ENCODE measurements at places on chromosomes 16 and 17. TPM values are rescaled to one million over a fixed set of nuclear protein-coding genes. Genes with fewer than 3 reads are reported as not detected.
A peak's percentile ranks its signal among the peaks of the same experiment; 100 is the strongest.

DNA sequence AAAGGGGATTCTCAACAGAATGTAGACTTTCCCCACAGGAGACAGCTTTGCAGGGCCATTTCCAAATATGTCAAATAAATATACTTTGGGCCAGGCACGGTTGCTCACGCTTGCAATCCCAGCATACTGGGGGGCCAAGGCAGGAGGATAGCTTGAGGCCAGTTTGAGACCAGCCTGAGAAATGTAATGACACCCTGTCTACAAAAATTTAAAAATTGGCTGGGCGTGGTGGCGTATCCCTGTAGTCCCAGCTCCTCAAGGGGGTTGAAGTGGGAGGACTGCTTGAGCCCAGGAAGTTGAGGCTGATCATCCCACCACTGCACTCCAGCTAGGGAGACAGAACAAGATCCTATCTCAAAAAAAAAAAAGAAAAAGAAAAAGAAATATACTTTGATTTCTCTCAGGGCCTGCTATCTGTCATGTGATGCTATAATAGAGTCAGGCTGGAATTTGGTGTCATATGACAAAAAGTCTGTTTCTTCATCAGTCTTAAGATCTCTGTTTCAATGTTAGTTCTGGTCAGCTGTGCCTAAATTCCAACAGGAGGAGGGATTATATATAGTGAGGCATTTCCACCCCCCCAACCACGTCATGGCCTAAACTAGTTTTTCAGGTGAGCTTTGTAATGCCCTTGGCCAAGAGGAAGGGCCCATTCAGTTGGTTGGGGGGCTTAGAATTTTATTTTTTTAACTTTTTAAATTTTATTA, 4.3 kb upstream of the ZDHHC7 start:
- H3K27ac ChIP-seq: no peak overlapping the region
- H3K4me3 ChIP-seq: no peak overlapping the region
- no peaks in the 10 kb centered on the region for H3K27me3 ChIP-seq
- no peak for DNase-seq

- peak; percentile 100 for DNase-seq
- no peaks in the 10 kb centered on the region for H3K27me3 ChIP-seq
- no peak overlapping the region for H3K4me3 ChIP-seq
- no peaks in the 10 kb centered on the region for H3K36me3 ChIP-seq
- peaks cover 67% of the 10 kb centered on the region for H3K4me1 ChIP-seq
These were observed 119.8 kb downstream of the HIC1 start for GRCh38 chr17:2174468-2175293.

DNA sequence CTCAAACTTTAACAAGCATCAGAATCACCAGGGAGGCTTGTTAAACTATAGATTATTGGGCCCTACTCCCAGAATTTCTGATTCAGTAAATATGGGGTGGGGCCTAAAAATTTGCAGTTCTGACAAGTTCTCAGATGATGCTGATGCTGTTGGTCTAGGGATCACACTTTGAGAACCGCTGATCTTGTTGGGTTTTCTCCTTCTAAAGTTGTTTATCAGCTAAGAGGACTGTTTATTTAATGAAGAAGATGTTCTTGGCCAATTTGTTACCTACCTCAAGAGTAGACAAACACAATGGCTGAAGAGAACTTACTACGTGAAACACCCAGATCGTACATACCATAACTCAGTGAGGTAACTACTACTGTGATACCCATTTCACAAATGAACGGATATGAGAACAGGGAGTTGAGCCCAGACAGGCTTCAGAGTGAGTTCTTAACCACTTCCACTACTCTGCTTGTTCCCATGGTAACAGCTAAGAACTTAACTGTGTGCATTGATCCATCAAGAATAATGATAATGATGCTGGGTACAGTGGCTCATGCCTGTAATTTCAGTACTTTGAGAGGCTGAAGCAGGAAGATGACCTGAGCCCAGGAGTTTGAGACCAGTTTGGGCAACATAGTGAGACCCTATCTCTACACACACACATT, 85.3 kb upstream of the NSRP1 start:
- no peaks in the 10 kb centered on the region for H3K27me3 ChIP-seq
- no peaks in the 10 kb centered on the region for H3K36me3 ChIP-seq
- H3K27ac ChIP-seq: no peak overlapping the region
- DNase-seq: no peak

DNA sequence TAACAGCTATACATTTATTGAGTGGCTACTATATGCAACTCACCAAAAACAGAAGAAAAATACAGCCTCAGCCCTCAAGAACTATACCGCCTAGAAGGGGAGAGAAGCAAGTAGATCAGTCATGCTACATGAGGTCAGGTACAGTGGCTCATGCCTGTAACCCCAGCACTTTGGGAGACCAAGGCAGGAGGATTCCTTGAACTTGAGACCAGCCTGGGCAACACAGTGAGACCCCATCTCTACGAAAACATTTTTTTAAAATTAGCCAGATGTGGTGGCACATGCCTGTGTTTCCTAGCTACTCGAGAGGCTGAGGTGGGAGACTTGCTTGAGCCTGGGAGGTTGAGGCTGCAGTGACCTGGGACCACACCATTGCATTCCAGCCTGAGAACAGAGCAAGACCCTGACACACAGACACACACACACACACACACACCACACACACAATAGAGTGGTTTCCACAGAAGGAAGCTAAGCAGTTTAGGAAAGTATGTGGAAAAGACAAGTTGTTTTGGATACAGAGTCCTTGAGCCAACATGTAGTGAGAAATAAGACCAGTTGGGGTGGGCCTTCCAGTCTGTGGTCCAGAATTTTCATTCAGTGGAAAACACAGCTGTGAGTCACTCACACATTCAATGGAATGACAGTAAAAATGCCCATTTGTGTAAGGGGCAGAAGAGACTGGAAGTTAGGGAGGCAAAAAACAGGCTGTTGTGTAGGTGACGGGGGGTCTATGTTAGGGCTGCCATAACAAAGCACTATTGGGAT, 10.7 kb upstream of the SNTB2 start:
- peaks cover 13% of the 10 kb centered on the region for H3K4me1 ChIP-seq
- DNase-seq: peak; percentile 78
- no peak overlapping the region for H3K4me3 ChIP-seq
- H3K36me3 ChIP-seq: no peaks in the 10 kb centered on the region

GRCh38 chr17:76495663-76496400, 5.4 kb downstream of the RHBDF2 start:
- peaks cover 22% of the 10 kb centered on the region for H3K4me1 ChIP-seq
- H3K36me3 ChIP-seq: no peaks in the 10 kb centered on the region
- H3K4me3 ChIP-seq: no peak overlapping the region
- no peaks in the 10 kb centered on the region for H3K27me3 ChIP-seq
- DNase-seq: no peak
- no peak overlapping the region for H3K27ac ChIP-seq

- H3K27me3 ChIP-seq: no peaks in the 10 kb centered on the region
- DNase-seq: peak; percentile 21
- no peak overlapping the region for H3K4me3 ChIP-seq
- no peaks in the 10 kb centered on the region for H3K36me3 ChIP-seq
- H3K27ac ChIP-seq: no peak overlapping the region
These were observed 36.9 kb downstream of the XYLT1 start for GRCh38 chr16:17433577-17434451.

DNA sequence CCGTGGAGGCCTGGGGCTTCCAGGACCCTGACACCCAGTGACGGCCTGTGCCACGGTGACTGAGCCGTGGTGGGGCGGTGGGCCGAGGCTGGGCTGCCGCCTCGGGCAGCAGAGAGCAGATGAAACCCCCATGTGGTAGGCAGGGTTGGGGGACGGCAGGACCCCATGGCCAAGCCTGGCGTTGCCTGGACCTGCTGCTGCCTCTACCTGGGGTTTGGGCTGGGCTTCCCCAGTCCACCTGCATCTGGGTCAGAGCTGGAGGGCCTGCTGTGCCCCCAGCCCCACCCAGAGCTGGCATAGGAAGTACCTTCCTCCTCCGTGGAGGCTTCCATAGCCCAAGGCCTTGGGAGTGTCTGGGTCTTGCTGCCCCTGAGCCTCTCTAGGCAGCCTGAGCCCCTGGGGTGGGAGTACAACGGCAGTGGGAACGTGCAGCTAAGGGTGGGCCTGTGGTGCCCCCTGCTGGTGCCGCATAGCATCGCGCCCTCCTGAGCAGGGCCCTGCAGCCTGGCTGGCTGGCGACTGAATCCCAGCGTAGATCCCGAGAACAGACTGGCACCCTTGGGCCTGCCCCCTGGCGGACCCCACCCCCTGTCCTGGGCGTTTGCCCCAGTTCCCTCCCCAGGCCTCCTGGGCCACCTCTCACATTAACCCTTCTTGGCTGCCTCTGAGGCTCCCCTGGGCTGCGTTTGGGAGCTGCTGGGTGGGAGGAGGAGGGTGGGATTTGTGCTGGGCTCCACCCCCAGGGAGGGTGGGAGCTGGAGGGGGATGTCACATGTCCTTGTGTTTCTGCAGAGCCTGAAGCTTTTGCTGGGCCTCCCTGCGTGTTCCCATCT, 12.6 kb upstream of the ATP6V0C start:
- H3K27ac ChIP-seq: no peak overlapping the region
- no peak overlapping the region for H3K4me3 ChIP-seq
- no peaks in the 10 kb centered on the region for H3K27me3 ChIP-seq
- peaks cover 10% of the 10 kb centered on the region for H3K36me3 ChIP-seq
- DNase-seq: peak; percentile 83

DNA sequence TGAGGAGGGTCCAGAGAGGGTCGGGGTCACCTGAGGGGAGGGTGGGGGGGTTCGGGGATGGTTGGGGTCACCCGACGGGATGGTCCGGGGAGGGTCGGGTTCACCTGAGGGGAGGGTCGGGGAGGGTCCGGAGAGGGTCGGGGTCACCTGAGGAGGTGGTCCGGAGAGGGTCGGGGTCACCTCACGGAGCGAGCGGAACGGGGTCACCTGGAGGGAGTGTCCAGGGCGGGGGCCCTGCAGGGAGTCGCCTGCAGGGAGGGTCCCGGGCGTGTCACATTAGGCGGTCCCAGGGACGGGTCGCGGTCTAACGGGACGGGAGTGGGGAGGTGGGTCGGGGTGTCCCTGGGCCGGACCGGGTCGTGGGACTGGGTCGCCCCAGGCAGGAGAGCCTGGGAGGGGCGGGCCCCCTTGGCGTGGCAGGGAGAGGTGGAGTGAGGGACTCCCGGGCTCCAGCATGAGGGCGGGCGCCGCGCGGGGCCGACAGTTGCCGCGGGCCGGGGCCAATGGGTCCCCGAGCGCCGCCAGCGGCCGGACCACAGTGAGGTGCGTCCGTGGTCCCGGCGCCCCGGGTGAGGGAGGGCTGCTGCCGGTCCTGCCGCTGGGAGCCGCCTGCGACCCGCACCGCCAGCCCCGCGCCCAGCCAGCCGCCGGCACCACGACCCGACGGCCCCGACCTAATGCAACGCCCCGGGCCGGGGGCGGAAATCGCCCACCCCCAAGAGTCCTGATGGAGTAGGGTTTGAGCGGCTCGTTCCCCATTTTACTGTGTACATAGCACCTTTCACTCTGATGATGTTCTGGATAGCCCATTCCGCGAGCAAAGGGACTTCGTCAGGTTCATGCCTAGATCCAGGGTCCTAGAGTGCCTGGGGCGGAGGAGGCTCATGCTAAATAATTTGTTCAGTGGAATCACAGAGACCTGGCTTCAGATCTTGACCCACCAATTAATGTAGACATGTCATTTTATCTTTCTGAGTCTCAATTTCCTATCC, 1.2 kb upstream of the ABCA3 start:
- H3K4me3 ChIP-seq: no peak overlapping the region
- no peak for DNase-seq
- peaks cover 18% of the 10 kb centered on the region for H3K27me3 ChIP-seq

GRCh38 chr17:13160296-13160695, 142.5 kb upstream of the ELAC2 start:
- H3K36me3 ChIP-seq: no peaks in the 10 kb centered on the region
- H3K4me1 ChIP-seq: no peaks in the 10 kb centered on the region
- no peak overlapping the region for H3K4me3 ChIP-seq

- DNase-seq: no peak
- no peaks in the 10 kb centered on the region for H3K27me3 ChIP-seq
- H3K4me3 ChIP-seq: no peak overlapping the region
These were observed 59.3 kb downstream of the RNF213 start for GRCh38 chr17:80319999-80320344.

GRCh38 chr16:17375461-17376304, 95.1 kb downstream of the XYLT1 start:
- no peak overlapping the region for H3K4me3 ChIP-seq
- H3K27me3 ChIP-seq: no peaks in the 10 kb centered on the region
- no peak for DNase-seq
- no peaks in the 10 kb centered on the region for H3K36me3 ChIP-seq
- H3K27ac ChIP-seq: no peak overlapping the region

The LHX1 gene
- total RNA-seq: not detected

The TEKT5 gene
- 0.26 TPM for total RNA-seq

The KRTAP3-1 gene
- not detected for total RNA-seq

The NAGS gene
- total RNA-seq: 7.4 TPM

The TBX6 gene
- 0.33 TPM for total RNA-seq

The SEZ6L2 gene
- total RNA-seq: 1.8 TPM
